Activated effector memory CD4-positive, alpha-beta T cell treated with Interleukin-2 at 50 U/mL for 16 hours (primary cell): ENCODE measurements at places on chromosomes 5 and 9.

DNA sequence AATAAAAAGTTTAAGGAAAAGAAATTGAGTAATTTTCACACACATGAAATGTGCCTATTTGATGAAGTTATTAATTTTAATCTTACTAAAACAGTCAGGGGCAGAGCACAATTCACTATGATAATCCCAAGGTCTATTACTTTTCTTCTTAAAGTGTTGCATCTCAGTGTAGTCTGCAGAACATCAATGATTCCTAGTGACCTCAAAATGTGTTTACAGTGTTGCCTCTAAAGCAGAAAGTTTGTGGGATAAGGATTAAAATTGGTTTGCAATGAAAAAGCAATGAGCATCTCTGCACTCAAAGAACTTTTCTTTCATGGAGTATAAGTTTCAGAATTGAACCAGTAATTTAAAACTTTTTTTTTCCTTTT, 63.0 kb downstream of the CEP120 start:
- DNase-seq, result no peak

- DNase-seq, result no peak
Observed at GRCh38 chr5:148541054-148541835, 113.1 kb downstream of the HTR4 start.

DNA sequence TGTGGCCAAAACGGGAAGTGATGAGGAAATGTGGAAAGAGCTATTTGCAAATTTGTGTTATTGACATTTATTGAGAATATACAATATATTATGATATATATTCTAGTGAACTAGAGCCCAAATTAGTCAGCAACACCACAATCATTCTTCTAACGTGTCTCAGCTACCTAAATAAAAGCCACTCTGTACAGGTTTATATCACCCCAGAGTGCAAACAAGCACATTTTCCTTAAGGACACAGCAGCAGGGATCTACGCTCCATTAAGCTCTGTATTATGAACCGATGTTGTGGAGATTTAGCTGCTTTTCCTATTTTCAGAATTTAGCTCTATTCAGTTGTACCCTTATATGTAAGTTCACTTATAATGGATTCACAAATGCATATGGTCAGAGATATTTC, 77.9 kb downstream of the CDH18 start:
- DNase-seq, result no peak

DNA sequence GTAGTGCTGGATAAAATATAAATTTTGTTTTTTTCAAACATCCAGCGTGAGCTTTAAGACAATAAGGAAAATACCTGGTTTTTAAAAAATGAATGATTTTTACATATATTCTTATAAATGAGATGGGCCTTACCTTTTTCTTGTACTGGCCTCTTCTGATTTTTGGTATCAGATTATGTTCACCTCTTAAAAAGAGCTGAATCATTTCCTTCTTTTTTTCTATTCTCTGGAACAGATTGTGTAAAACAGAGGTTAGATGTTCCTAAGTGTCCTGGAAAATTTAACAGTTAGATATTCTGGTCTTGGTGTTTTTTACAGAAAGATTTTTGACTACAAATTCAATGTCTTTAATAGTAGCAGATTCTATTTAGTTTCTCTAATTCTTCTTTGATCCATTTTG, 74.6 kb downstream of the NDUFAF2 start:
- no peak for DNase-seq

- no peak for DNase-seq
Observed at GRCh38 chr5:177373806-177374205, 10.4 kb upstream of the SLC34A1 start.

DNA sequence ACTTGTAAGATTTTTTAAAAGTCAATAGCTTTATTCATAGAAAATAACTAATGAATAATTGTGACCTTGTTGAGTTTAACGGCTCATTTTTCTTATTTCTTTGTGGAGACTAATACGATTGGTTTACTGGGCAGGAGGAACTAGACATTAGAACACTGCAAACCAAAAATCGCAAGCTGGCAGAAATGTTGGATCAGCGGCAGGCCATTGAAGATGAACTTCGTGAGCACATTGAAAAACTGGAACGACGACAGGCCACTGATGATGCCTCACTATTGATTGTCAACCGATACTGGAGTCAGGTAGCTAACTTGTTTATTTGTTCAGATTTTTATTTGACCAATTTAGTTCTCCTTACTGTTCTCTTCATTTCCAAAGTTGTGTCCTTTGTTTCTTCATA, 6.4 kb downstream of the RNF20 start:
- DNase-seq, result no peak

DNA sequence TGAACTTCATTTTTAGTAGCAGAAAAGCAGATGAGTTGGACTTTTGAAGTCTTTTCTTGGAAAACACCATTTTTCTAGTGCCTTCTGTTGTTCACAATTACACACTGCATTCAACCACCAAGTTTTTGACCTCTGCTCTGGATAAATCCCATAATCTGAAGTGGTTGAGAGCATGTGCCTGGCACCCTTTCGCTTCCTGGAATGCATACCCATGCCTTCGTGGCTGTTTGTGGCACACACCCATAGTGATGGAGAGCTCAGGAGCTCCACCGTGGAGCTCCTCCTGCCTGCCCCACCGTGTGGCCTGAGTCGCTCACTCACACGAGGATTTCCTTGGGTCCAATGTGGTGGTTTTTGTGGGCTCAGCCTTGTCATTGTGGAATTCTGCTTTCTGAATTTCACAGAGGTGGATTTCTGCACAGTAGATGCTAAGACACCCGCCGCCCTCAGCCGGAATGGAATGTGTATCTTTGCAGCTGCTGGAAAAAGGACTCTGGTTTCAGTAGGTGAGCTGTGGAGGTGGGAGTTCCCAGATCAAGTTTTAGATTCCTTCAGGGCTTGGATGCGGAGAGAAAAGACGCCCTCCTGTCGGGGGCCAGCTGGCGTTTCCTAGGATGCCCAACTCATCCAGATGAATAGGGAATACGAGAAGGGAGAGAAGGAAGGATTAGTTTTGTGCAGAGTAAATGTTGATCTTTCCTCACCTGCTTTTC, 500.4 kb downstream of the IRX1 start:
- DNase-seq, result no peak

GRCh38 chr9:81588148-81588871, 101.0 kb downstream of the TLE1 start:
- DNase-seq, result no peak

DNA sequence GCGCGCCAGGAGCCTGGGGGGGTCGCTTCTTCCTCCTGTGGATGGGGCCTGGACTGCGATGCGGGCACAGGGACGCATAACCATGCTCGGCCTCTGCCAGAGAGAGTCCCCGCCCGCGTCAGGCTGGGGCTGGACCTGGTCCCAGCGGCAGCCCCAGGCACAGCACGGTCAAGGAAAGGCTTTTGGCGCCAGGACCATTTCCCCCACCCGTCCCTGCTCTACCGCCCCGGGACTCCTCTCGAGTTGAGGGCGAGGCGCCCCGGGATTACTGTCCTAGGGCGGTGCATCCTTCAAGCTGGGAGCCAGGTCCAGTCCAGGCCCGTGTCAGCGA, 341 bp downstream of the MXD3 start:
- DNase-seq, result no peak

DNA sequence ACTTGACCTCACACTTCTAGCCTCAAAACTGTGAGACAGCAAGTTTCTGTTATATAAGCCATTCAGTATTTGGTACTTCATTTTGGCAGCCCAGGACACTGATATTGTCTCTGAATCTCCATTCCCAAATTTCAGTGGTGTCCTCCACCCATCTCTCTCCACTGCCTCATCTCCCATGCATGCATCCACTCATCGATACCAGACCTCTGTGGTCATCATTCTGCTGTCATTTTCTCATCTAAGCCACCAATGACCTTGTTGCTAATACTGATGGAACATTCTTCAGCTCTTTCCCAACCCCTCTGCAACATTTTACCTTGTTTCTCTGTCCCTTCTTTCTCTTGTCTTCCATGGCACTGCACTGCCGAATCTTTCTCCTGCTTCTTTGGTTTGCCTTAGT, 221.8 kb downstream of the SNX18 start:
- DNase-seq, result no peak

GRCh38 chr5:138391859-138392386, 39.4 kb downstream of the KDM3B start:
- DNase-seq, result no peak

DNA sequence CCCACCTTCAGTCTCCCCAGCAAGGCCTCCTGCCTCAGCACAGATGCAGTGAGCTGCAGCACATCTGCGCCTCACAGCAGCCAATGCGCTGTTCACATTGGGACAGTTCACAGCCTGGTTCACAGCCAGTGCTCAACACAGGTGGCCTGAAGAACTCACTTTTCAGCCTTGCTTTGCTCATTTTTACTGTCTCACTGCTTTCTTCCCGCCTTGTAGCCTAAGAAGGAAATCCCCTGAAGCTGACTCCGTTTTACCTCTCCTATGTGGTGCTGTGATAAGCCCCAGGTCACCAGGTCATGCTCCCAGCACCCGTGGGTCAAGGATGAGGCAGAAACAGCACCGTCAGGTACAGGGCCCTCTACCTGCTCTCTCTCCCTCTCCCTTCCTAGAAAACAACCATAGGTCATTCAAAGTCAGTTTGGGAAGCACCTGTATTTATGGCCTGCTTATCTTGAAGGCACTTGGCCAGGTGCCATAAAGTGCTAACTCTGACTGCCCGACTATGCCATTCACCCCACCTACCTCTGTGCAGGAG, 1.1 kb downstream of the GCNT4 start:
- DNase-seq, result no peak

GRCh38 chr5:66118304-66118703, 25.8 kb upstream of the SREK1 start:
- no peak for DNase-seq

GRCh38 chr5:178640331-178641045, 13.6 kb upstream of the CLK4 start:
- DNase-seq, result no peak

DNA sequence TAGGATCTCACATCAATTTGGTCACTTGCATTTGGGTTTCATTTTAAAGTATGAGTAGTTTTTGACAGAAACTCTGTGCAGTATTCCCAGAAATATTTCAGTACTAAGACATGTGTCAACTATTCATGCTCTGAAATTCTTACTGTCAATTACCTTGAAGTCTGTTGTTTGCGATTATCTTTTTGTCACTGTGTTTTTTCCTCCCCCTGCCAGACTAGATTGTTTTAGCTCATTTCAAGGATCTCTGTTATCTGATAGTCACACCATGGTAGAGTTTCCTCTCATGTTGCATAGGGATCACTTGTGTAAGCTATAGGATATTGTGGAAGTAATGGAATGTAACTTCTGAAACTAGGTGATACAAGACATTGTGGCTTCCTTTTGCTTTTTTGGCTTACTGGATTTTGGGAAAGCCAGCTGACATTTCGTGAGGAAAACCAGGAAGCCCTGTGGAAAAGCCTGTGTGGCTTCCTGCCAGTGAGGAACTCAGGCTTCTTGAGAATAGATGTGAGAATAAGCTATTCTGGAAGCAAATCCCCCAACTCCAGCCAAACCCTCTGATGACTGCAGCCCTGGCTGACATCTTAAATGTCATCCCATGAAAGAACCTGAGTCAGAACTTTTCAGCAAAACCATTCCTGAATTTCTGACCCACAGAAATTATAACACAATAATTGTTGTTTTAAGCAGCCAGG, 122.2 kb downstream of the FGF10 start:
- no peak for DNase-seq

- DNase-seq, result no peak
Observed at GRCh38 chr9:129665389-129665775, at the start of gene PRRX2. PRRX2 (plus strand) TSS chr9:129665647; CDS start chr9:129665868, 221 bp downstream.

- DNase-seq, result no peak
Observed at GRCh38 chr9:86287013-86287412, 4.7 kb upstream of the ISCA1 start.

- no peak for DNase-seq
Observed at GRCh38 chr5:132865668-132866341, 464 bp downstream of the GDF9 start.

GRCh38 chr9:136351252-136351800, 12.2 kb downstream of the DNLZ start:
- DNase-seq, result no peak

GRCh38 chr9:120307599-120307998, 272.4 kb downstream of the CDK5RAP2 start:
- no peak for DNase-seq

- DNase-seq, result no peak
Observed at GRCh38 chr5:157558681-157559080, 16.9 kb downstream of the ADAM19 start.
